ENCODE measurements at places on chromosomes 3 and 15. TPM values are rescaled to one million over a fixed set of nuclear protein-coding genes. Genes with fewer than 3 reads are reported as not detected.

- peak; percentile 95 for DNase-seq
- peaks cover 34% of the 10 kb centered on the region for H3K36me3 ChIP-seq
- peak overlapping the region; percentile 90 for H3K27ac ChIP-seq
- peak overlapping the region; percentile 54 for H3K4me3 ChIP-seq
- H3K27me3 ChIP-seq = no peaks in the 10 kb centered on the region
- H3K4me1 ChIP-seq = peaks cover 92% of the 10 kb centered on the region
Observed at GRCh38 chr15:77013776-77014131, 18.8 kb downstream of the PSTPIP1 start.

GRCh38 chr3:185311991-185312390 is 50.9 kb upstream of the MAP3K13 start:
- no peak for DNase-seq
- H3K4me1 ChIP-seq = no peaks in the 10 kb centered on the region
- H3K27me3 ChIP-seq = no peaks in the 10 kb centered on the region

- no peaks in the 10 kb centered on the region for H3K4me1 ChIP-seq
- H3K4me3 ChIP-seq = no peak overlapping the region
- H3K36me3 ChIP-seq = no peaks in the 10 kb centered on the region
- H3K27ac ChIP-seq = no peak overlapping the region
- H3K27me3 ChIP-seq = peaks cover 4% of the 10 kb centered on the region
Observed at GRCh38 chr3:191070762-191071403, 128.2 kb upstream of the OSTN start.

DNA sequence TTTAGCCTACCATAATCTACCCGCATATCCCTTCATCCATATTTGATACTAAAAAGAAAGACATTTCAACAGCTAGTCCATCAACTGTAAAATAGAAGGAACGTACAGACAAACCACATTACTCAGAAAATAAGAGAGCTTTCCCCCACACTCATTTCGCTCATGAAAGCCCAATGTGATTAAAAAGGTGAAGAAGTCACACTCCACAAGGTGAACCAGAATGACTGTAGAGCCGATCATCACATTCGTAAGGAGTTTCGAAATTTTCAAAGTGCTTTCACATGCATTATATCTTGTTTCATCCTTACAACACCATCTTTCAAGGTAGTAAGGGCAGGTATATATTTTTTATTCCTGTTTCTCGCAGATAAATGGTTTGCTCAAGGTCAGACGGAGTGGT is 225.3 kb downstream of the FOXP1 start:
- peaks cover 15% of the 10 kb centered on the region for H3K36me3 ChIP-seq
- peak overlapping the region; percentile 22 for H3K4me3 ChIP-seq
- peak; percentile 42 for DNase-seq
- H3K27ac ChIP-seq = peak overlapping the region; percentile 79

- no peaks in the 10 kb centered on the region for H3K4me1 ChIP-seq
- DNase-seq = no peak
- H3K27ac ChIP-seq = no peak overlapping the region
- no peak overlapping the region for H3K4me3 ChIP-seq
- H3K27me3 ChIP-seq = peaks cover 29% of the 10 kb centered on the region
Observed at GRCh38 chr15:62280625-62281024, 115.5 kb upstream of the C2CD4B start.

GRCh38 chr3:114290911-114291901 is 2.6 kb upstream of the TIGIT start:
- peaks cover 34% of the 10 kb centered on the region for H3K4me1 ChIP-seq
- H3K36me3 ChIP-seq = peaks cover 3% of the 10 kb centered on the region
- peak overlapping the region; percentile 91 for H3K27ac ChIP-seq
- peak overlapping the region; percentile 51 for H3K4me3 ChIP-seq
- DNase-seq = peak; percentile 94
- H3K27me3 ChIP-seq = no peaks in the 10 kb centered on the region

DNA sequence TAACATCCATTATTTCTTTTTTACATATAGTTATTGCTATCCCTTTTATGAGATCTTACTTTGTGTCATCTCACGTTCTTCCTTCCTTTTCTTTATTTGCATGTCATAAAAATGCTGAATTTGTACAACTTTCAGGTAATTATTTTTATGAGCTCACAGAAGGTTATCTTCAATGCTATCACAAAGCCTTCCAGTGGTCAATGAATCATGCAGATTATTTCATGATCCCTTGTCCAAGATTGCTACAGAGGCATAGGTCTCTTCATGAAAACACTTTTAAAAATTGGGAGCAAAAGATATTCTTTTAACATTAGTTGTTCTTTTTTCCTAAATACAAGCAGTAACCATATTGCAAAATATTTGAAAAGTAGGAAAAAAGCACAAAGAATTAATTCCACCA is 880.1 kb upstream of the NR2F2 start:
- no peak overlapping the region for H3K27ac ChIP-seq
- H3K27me3 ChIP-seq = no peaks in the 10 kb centered on the region
- H3K36me3 ChIP-seq = no peaks in the 10 kb centered on the region
- H3K4me3 ChIP-seq = no peak overlapping the region

- no peaks in the 10 kb centered on the region for H3K36me3 ChIP-seq
- H3K4me1 ChIP-seq = no peaks in the 10 kb centered on the region
- DNase-seq = no peak
- no peak overlapping the region for H3K27ac ChIP-seq
- no peak overlapping the region for H3K4me3 ChIP-seq
- peaks cover 6% of the 10 kb centered on the region for H3K27me3 ChIP-seq
Observed at GRCh38 chr15:61649046-61649445, 411.2 kb downstream of the VPS13C start.

GRCh38 chr3:71647751-71648150 is 64.2 kb upstream of the FOXP1 start:
- no peak overlapping the region for H3K4me3 ChIP-seq
- no peak overlapping the region for H3K27ac ChIP-seq
- DNase-seq = no peak

FAM107A gene
- not detected for total RNA-seq

LRRC2 gene
- total RNA-seq = 0.04 TPM

SERINC4 gene
- 0.46 TPM for total RNA-seq

NMB gene
- 2.7 TPM for total RNA-seq

PLD1 gene
- total RNA-seq = 1.2 TPM

SLC9C1 gene
- total RNA-seq = not detected

CCK gene
- total RNA-seq = not detected
